ENCODE measurements at places on chromosomes 5 and 9.

- DNase-seq = no peak
Measured at GRCh38 chr5:164951570-164951969, 1446.2 kb downstream of the MAT2B start.

- no peak for DNase-seq
Measured at GRCh38 chr5:16763211-16763610, 146.4 kb upstream of the RETREG1 start.

GRCh38 chr9:124941679-124942561, 1.0 kb upstream of the GOLGA1 start:
- DNase-seq = peak; percentile 60

GRCh38 chr9:101138509-101138908, 110.0 kb downstream of the PLPPR1 start:
- no peak for DNase-seq

DNA sequence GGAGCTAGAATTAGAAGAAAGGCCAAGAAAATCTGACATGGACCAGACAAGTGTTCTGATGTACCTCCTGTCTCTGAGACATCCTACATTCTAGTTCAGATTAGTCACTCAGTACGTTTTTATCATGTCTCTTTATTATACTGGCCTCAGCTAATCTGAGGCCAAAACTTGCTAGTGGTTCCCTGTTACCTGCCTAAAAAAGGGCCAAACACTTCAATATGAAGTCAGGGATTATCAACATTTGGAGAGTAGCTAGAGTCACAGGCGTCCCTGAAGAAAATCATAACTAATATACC, 587.4 kb downstream of the PRELID2 start:
- no peak for DNase-seq

GRCh38 chr9:137456061-137456863, 2.9 kb downstream of the NSMF start:
- DNase-seq = no peak

GRCh38 chr5:52748590-52748989, 39.1 kb upstream of the ITGA1 start:
- no peak for DNase-seq

DNA sequence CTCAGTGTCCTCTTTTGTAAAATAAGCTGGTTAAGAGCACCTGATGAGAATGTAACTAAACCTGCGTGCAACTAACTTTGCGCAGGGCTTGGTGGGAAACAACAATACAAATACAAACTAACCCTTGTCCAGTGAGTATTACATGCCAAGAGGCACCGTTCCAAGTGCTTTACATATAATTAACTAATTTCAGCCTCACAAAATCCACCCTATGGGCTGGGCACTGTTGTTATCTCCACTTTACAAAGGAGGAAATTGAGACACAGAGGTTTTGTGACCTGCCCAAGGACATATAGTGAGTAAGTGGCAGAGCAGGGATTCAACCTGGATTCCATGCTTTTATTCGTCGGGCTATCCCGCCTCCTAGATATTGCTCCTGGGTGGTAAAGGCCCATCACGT, 26.2 kb upstream of the TNIP1 start:
- DNase-seq = no peak

Data from activated CD4-positive, alpha-beta T cell treated with anti-CD3 and anti-CD28 coated beads for 4 hours (primary cell).